NCI-H774 (cell line): ENCODE measurements at places on chromosomes 5 and 9.

DNA sequence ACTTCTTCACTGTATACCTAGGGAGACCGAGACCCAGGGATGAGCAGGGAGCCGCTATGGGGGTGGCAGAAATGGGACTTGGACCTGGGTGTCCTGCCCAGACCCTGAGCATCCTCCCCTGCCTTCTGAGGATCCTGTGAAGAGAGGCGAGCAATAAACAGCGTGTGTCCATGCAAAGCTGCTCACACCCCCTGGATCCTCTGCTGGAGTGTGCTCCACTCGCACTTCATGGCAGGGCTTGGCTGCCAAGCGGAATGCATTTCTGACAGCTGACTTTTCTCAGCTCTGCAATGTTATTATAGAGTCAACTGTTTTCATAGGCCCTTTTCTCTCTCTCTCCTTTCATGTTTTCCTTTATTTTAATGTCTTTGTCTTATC is 31.0 kb upstream of the ALDH1B1 start:
- no peak for DNase-seq

DNA sequence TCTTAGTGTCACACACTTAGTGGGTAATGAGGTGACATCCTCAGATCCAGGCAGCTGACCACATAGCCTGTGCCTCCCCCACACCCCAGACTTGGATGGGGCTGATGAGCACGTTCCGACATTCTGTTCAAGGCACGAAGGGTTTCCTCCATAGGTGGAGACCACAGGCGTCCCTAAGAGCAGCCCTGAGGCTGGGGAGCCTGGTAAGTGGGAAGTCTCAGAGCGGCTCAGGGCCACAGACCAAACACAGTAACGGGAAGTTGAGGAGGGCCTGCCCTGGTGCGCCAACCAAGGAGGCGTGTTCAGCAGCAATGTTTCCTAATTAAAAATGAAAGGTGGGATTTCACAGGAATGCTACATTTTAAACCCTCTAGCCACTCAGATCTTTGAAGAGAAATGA is 102.3 kb upstream of the PHYKPL start:
- DNase-seq: no peak

- peak; percentile 77 for DNase-seq
These were observed 74.4 kb upstream of the ATP10B start for GRCh38 chr5:160926428-160926827.

DNA sequence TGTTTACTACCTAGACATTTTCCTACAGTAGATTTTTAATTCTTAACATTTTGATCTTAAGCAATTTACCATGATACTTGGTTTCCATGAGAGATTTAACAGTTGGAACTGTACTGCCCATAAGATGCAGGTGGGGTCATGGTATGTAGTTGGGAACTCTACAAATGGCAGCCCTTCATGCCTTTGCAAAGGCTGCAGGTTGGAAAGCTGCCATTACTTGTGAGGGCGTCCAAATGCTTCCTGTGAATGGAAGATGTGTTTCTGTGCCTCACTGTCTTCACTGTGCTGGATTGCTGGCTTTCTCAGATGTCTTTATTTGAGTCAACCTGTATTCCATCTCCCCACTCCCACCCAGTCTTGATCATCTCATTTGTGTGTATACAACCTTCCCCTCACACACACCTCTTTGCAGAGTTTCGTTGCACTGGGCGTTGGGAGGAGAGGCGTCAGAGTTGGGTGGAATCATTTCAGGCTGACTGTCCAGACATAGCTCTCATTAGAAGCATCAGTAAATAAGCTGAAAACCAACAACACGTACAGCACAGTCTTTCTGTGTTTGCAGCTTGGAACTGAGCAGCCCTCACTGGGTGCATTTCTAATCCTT is 14.8 kb upstream of the ABL1 start:
- no peak for DNase-seq

DNA sequence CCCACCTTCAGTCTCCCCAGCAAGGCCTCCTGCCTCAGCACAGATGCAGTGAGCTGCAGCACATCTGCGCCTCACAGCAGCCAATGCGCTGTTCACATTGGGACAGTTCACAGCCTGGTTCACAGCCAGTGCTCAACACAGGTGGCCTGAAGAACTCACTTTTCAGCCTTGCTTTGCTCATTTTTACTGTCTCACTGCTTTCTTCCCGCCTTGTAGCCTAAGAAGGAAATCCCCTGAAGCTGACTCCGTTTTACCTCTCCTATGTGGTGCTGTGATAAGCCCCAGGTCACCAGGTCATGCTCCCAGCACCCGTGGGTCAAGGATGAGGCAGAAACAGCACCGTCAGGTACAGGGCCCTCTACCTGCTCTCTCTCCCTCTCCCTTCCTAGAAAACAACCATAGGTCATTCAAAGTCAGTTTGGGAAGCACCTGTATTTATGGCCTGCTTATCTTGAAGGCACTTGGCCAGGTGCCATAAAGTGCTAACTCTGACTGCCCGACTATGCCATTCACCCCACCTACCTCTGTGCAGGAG is 1.1 kb downstream of the GCNT4 start:
- DNase-seq: no peak

- no peak for DNase-seq
These were observed 900.0 kb upstream of the CDH10 start for GRCh38 chr5:25544652-25545249.

GRCh38 chr5:168341178-168341577 is 49.7 kb downstream of the WWC1 start:
- no peak for DNase-seq

DNA sequence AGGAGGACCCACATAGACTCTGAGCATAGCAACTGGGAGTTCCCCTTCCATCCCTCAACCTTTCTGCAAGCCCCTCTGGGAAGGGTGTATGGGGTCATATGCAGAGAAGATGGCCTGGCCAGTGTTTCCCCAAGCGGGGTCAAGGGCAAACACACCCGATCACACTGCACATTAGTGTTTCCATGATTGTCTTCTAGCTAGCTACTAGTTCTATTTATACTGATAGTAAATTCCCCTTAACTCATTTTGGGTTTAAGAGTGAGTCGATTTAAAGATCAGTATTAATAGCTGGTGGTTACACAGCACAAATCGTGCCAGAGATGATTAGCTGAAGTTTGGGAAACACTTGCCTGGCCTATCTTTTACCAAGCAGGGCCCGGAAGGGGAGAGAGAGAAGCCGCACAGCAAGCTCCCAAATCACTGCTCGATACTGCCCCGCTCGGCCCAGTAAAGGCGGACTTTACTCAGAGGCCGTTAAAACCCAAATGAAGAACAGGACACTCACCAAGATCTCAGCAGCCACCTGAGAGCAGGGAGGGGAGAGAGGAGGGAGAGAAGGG is 29.4 kb upstream of the TNIP1 start:
- DNase-seq: no peak

GRCh38 chr5:145711417-145711816 is 123.7 kb downstream of the PRELID2 start:
- DNase-seq: no peak

DNA sequence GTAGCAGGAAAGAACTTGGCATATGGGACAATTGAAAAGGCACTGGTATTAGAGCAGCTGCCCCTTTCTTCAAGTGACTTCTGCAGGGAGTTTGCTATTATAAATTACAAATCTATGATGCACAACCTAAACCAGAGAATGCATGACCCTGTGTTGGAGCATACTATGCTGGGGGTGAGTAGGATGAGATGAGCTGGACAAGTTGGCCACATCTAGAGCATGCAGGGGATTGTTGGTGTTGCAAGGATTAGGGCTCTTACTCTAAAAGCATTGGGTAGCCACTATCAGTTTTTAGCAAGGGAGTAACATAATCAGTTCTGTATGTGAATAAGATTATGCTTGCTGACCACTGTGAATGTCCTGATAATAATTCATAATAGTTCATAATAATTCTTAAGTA is 186.7 kb downstream of the KIAA0825 start:
- DNase-seq: no peak
